ENCODE measurements at places on chromosomes 11 and 22.

GRCh38 chr11:69167130-69167915, 11.6 kb downstream of the SMIM38 start:
- DNase-seq = no peak

- DNase-seq = peak; percentile 41
Measured at GRCh38 chr11:73851046-73851764, 25.4 kb downstream of the COA4 start.

DNA sequence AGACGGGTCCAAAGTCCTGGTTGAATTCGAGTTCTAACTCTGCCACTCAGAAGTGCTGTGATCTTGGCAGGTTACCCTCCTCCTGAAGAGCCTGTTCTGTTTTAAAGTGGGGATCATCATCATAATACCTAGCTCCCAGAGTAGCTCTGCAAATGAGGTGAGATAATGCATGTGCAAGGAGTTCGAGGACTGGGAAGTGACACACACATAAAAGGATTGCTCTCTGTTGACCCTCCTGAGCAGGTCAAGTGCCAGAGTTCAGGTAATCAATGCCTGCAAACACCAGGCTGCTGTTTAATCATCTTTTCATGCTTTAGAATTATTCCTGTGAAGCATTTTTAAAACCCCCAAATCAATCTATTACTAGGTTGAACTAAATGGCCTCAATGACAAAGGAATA, 19.9 kb downstream of the RCN1 start:
- no peak for DNase-seq

GRCh38 chr11:73950869-73951710, at the start of gene DNAJB13:
DNAJB13 (plus strand) TSS chr11:73951026; CDS start chr11:73951070, 44 bp downstream.
- no peak for DNase-seq

DNA sequence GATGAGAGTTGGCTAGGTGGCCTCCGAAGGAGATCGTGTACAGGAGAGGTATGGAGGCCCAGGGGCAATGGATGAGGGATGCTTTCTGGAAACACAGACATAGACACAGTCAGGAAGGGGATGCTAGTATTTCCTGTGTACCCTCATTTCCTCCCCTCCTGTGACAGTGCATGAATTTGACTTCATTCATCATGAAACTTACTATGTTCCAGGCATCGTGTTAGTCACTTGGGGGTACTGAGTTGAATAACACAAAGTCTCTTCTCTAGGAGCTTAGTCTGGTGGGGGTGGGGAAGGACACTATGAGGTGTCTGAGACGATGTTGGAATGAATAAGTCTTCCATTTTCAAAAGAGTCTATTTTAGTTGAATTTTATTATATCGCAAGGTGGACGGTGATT, 32.6 kb downstream of the LDLRAD3 start:
- DNase-seq = no peak

DNA sequence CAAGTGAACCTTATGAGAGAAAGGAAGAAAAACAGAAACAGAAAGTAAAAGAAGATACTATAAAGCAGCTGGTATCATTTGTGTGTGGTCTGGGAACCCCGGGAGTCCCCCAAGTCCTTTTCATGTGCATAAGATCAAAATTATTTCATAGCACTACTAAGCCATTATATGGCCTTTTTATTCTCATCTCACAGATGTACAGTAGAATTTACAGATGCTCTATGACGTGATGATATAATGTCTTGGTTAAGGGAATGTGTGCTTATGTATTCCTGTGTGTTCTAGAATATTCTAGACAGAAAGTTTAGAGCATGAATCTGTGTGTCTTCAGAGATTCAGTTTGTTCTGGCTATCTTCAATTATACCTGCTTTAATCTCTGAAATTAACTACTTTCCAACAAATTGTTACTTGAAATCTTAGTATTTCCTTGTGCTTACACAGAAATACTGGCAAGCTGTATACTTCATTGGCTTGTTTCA, 8.6 kb upstream of the TPP1 start:
- no peak for DNase-seq

- DNase-seq = no peak
Measured at GRCh38 chr11:119688356-119688755, 40.6 kb downstream of the NECTIN1 start.

- no peak for DNase-seq
Measured at GRCh38 chr22:26610072-26610958, 7.5 kb downstream of the CRYBB1 start.

GRCh38 chr22:42800451-42801251, 56.4 kb downstream of the ARFGAP3 start:
- no peak for DNase-seq

DNA sequence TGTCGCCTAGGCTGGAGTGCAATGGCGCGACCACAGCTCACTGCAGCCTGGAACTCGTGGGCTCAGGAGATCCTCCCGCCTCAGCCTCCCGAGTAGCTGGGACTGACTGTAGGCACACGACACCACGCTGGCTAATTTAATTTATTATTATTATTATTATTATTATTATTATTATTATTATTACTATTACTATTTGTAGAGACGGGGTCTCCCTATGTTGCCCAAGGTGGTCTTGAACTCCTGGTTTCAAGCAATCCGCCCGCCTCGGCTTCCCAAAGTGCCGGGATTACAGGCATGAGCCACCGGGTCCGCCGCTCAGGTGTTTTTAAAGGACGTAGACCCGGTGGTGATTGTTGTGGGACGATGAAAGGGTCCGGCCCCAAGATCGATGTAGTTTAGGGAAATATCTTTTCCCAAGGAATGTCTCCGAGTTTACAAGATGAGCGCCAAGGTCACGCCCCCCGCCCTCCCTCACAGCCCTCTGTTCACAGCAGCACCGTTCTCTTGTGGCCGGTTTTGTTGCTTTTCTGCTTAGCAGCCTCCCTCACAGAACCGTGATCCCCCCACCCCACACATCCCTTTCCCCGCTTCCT, 728 bp upstream of the POGLUT3 start:
- DNase-seq = no peak

GRCh38 chr11:44192462-44193100, 97.1 kb downstream of the EXT2 start:
- no peak for DNase-seq

GRCh38 chr11:64384981-64385944, 26.3 kb downstream of the RPS6KA4 start:
- DNase-seq = no peak

DNA sequence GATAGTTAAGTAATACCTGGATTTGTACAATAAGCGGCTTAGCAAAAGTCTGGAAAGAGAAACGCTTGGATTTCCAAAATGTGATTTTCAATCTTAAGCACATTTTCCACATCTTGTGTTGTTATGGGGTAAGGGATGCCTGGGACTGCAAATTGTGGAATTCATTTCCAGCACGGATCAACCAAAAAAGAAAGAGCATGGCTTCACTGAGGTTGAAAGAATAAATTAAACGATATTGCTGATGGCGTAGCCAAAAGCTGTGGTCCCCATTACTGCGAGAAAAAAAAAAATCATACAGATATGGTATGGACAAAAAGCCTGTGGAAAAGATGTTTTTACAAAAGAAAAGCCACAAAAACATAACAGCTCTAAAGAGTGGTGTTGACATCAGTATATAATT, 26.0 kb upstream of the ALX4 start:
- DNase-seq = no peak
